ENCODE measurements at places on chromosomes 7 and 10.

DNA sequence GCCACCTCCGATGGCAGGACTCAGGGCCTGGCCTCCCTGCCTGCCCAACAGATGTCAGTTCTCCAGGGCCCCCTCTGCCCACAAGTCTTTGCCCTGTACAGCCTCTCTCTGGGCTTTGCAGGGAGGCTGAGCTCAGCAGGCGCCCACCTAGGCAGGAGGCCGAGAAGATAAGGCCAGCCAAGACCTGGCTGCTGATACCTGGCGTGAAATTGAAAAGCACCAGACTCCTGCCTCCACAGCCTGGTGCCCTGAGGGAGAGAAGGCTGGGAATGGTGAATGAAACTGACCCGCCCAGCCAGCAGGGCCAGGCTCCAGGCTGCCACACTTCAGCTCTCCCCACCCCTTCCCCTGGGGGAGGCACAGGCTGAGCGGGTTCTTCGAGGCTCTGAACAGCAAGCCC lies 145.8 kb downstream of the CDH23 start:
- no peak for DNase-seq

DNA sequence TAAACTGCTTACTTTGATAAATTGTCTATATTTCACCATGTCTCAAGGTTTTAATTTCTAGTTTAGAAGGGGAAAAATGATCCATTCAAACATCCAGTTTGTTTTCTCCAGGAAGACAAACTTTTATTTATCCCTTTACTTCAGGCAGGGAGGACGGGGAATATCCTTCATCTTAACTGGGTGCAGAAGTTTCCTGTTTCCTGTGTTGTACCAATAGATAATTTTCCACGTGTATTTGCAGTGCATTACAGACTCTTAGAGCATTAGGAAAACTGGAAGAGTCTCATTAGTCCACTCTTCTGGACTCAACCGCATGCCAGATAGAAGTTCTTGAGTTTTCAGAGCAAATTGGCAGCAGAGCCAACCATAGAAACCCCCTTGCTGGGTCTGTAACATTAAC lies 39.4 kb upstream of the PIP4K2A start:
- DNase-seq = no peak

- no peak for DNase-seq
Measured at GRCh38 chr7:151327022-151327421, 14.6 kb upstream of the NUB1 start.

- no peak for DNase-seq
Measured at GRCh38 chr10:71271662-71272055, 47.4 kb upstream of the SLC29A3 start.

DNA sequence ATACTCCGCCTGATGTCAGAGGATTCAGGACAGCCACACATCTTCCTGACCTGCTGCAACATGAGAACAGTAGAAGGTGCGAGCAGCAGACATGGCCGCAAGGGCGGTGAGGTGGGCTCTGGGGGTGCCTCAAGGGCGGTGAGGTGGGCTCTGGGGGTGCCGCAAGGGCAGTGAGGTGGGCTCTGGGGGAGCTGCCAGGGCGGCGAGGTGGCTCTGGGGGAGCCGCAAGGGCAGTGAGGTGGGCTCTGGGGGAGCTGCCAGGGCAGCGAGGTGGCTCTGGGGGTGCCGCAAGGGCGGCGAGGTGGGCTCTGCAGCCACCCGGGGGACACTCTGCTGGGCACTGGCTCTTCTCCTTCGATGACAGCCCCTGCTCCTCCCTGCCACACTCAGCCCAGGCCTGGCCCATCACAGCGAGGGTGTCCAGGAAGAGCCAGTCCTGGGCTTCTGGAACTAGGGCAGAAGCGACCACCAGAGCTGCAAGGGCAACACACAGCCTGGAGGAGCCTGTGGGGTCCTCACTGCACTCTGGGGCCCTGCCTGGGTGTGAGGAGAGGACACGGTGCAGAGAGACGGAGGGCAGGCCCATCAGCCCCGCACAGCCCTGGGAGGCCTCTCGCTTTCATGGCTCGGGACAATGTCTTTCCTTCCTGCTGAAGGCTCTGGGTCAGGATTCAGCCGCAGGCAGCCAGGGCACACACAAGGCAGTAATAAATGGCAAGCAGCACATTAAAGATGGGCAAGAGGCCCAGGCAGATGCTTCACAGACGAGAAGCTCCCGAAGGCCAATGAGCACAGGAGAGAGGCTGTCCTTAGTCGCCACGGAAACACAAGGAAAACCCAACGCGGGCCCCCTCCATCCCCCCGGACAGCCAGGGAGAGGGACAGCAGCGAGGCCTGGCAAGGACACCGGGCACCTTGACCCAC lies 42.5 kb downstream of the STK32C start:
- DNase-seq = no peak

GRCh38 chr7:95578299-95578855 lies 17.9 kb downstream of the PDK4 start:
- DNase-seq = no peak

Data from hepatic stellate cell (primary cell).